ENCODE measurements at places on chromosomes 1 and 21. TPM values are rescaled to one million over a fixed set of nuclear protein-coding genes. Genes with fewer than 3 reads are reported as not detected.

The HMGCS2 gene
- not detected for total RNA-seq

The AQP10 gene
- total RNA-seq: not detected

The PDZK1 gene
- 0.39 TPM for total RNA-seq

The BLACAT1 gene
- total RNA-seq: under 0.01 TPM

The TIAM1 gene
- 18.4 TPM for total RNA-seq

The DYRK1A gene
- 43.4 TPM for total RNA-seq

The GABRD gene
- total RNA-seq: not detected

The SPOCD1 gene
- 39.7 TPM for total RNA-seq

The TMEM82 gene
- not detected for total RNA-seq

The TNFRSF18 gene
- not detected for total RNA-seq

Data from subcutaneous preadipocyte (primary cell).